ENCODE measurements at places on chromosomes 6 and 20.

DNA sequence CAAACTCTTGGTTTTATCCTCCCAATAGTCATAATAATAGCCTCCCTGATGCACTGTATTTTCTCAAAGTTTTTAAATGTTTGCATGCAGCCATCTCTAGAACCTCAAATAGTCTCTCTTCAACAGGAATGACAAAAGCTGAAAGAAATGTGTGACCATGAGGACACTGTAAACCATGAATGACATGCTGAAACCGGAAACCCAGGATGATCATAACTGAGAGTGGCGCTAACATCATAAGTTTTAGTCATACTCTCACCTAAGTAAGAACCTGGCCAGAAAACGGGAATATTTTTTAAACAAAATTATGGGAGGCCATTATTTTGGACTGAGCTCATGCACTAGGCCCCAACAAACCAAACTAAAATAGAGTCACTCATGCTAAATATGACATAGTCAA is 278.4 kb upstream of the STXBP5 start:
- DNase-seq = no peak

DNA sequence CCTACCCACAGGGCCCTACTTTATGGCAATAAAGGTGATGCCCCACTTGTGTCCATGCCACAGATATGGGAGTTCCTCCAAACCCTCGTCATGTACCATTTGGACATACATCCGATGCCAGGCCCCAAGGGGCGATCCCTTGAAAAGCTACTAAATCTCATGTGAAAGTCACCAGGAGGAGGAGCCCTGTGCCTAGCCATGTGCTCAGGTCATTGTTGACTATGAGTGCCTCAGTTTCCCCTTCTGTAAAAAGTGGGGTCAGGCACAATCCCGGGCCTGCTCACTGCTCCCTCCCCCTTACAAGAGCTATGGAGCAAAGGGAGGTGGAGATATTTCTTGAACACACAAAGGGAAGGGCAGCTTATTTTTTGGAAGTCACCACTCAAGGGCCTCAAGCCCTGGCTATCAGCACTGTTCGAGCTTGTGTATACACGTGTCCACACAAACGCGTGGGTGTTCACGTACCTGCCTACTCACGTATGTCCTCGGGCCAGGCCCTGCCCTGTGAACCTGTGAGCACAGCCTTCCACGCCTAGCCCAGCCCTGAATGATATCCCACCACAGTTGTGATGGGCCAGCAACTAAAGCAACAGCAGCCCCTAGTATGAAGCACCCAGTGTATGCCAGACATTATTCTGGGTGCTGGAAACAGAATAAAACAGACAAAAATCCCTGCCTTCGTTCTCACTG is 1.9 kb downstream of the ACTL10 start:
- DNase-seq = no peak

- no peak for DNase-seq
These were observed 44.0 kb downstream of the IRAK1BP1 start for GRCh38 chr6:78911218-78911940.

DNA sequence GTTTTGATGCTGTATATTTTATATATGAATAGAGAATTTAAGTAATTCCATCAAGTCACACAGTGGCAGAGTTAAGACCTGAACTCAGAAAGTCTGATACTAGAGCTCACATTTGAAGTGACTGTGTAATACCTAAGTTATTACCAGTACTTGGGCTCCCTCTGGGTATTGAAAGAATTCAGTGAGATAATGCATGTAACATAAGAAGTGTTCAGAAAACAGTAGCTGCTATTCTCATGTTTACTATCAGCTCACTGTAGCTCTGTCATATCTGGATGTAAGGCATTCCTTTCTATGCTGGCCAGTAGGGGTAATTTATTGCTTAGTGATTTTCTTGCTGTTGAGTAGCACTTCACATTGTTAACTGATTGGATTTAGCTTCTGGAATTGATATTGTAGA is 44.6 kb downstream of the NKX2-4 start:
- no peak for DNase-seq

GRCh38 chr20:62409931-62410745 is 3.1 kb upstream of the CABLES2 start:
- peak; percentile 52 for DNase-seq

DNA sequence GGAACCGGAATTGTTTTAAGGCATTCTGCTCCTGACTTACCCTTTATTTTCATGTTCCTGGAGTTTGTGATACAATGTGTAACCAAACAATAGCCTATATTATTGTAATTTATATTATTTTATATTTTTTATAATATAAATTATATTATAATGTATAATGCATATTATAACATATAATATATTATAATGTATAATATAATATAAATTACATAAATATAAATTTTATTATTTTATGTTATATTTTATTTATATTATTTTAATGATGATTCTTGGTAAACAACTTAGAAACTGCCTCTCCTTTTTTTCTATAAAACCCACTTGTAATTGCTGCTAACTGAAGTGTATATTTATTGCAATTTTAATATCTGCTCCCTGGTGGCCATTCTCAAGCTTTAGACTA is 629.1 kb downstream of the MMUT start:
- no peak for DNase-seq

DNA sequence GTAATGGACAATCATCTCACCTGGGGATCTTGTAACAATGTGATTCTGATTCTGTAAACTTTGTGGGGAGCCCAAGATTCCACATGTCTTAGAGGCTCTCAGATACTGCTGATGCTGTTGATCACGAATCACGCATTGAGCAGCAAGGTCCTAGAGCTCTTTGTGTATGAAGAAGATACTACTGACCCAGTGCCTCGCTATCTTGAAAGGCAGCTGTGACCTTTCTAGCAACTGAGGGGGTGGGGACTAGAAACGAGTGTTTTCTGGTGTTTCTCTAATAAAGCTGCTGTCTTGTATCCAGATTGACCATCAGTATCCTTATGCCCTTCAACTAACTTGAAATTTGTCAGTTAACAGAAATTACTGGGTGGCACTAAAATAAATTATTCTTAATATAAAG is 142.9 kb downstream of the MTHFD1L start:
- no peak for DNase-seq

DNA sequence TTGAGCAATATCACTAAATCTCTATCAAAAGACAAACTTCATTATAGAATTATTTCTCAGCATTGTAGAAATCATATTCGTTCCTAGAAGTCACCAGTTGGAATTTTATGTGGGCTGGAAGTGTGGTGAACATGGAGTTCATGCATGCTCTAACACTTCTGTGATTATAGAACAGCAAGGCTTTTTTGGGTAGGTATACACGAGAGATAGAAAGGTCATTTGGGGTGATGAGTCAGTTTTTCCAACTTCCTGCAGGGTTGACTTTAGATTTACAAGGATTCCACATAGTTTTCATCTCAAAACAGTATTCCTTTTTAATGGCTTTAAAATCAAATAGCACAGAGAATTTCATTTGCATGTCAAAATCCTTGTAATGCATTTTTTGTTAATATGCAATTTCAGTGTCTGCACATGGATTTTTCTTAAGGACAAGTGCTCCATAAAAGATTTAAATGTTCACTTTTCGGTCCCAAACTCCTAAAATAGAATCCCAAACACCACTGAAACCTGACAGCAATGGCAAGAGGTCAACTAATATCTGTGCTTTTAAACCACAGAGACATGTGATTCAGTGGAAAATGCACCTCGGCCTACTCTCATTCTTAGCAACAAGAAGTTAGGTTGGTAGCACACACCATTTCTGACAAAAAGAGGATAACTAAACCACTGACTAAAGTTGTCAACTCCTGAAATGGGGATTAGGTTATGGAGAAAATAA is 211.0 kb downstream of the MOXD1 start:
- DNase-seq = no peak

- no peak for DNase-seq
These were observed 279.6 kb upstream of the SULF2 start for GRCh38 chr20:48064929-48065328.

GRCh38 chr6:45724511-45724910 is 291.1 kb downstream of the CLIC5 start:
- DNase-seq = no peak

GRCh38 chr6:111997853-111998208 is 56.1 kb upstream of the CCN6 start:
- DNase-seq = no peak

- no peak for DNase-seq
These were observed 20.1 kb downstream of the PLCB1 start for GRCh38 chr20:8152183-8152582.

DNA sequence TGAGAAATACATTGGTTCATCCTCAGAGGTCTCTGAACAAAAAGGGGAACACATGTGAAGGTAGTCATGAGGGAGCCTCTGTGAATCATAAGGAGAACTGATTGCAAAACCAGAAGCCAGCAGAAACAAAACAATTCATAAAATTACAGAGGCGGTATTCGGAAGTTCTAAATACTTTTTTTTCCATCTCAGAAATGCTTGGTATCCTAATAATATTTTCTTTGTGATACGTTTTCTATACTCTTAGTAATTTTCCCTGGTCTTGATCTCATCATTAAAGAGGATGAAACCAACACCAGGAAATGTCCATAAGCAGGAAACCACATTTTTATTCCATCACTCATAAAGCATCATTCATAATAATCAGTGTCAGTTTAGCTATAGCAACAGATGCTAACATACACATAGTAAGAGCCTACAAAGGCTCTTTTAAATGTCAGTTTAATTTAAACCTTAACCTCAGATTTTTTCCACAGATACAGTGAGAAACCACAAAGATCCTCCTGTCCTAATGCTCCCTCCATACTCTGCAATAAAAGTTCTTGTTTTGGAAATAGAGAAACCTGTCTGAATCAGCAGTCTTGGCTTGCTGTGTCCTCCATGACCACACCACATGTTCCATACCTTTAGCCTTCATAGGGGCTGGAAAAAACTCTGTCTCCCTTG is 29.2 kb downstream of the SGK1 start:
- DNase-seq = no peak

DNA sequence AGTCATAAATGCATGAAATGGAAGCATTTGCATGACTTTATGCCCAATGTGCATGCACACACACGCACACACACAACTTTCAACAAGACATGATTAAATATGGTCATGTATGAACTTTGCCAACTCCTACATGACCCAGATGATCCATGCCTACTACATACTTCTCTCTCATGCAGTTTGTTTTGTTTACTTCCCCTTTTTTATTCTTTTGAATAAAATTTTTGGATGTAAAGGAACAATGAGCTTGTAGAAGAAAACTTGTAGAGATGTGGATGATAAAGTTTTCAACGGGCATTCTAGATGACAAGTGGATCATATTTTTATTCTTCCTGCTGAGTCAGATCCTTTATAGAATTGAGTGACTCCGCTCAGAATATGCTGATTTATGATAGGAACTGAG is 50.8 kb upstream of the AIG1 start:
- DNase-seq = no peak

DNA sequence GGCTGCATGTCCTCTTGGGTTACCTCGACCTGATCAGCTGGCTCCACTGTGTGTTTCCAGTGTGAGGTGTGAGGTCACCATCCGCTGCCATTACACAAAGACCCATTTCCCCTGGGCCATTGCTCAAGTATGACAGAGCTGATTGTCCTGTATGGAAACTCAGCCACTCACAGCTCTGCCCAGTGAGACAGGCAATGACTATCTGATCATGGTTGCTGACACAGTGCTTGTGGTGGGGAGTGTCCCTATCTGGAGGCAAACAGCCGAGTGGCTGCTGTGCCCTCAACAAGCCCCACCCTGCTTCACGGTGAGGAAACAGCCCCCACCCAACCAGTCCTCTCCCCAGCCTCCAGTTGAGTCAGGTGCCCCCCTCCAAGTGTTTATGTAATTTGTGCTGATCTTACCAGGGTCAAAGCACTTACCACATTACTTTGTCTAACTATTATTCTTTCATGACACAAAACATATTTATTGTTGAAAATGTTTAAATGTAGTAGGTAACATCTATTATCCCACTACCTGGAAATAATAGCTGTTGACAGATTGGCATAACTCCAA is 11.7 kb upstream of the MAPK13 start:
- DNase-seq = peak; percentile 44

DNA sequence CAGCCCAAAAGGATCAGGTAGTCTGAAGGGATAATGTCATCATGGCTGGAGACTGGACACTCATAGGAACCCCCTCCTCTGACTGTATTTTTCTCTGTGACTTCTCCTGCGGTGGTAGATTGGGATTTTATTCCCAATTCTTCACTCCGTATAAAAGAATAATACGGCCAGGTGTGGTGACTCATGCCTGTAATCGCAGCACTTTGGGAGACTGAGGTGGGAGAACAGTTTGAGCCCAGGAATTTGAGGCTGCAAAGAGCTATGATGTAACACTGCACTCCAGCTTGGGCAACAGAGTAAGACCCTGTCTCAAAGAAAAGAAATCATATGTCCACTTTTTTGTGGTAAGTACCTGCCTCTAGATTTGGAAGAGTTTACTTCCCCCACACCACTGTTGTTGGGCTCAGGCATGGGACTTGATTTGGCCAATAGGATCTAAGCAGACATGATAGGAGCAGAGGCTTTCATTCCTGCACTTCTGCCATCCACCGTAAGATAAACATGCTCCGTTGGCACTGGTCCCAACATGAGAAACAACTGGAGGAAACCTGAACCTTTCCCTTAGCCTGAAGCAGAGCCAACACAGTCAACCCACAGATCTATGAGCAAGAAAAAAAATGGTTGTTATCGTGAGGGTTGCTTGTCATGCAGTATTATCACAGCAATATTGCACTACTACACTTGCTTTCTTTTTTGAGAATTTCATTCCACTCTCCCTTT is 82.0 kb downstream of the JPH2 start:
- no peak for DNase-seq

- DNase-seq = no peak
These were observed 9.4 kb upstream of the DSTN start for GRCh38 chr20:17560344-17561074.

DNA sequence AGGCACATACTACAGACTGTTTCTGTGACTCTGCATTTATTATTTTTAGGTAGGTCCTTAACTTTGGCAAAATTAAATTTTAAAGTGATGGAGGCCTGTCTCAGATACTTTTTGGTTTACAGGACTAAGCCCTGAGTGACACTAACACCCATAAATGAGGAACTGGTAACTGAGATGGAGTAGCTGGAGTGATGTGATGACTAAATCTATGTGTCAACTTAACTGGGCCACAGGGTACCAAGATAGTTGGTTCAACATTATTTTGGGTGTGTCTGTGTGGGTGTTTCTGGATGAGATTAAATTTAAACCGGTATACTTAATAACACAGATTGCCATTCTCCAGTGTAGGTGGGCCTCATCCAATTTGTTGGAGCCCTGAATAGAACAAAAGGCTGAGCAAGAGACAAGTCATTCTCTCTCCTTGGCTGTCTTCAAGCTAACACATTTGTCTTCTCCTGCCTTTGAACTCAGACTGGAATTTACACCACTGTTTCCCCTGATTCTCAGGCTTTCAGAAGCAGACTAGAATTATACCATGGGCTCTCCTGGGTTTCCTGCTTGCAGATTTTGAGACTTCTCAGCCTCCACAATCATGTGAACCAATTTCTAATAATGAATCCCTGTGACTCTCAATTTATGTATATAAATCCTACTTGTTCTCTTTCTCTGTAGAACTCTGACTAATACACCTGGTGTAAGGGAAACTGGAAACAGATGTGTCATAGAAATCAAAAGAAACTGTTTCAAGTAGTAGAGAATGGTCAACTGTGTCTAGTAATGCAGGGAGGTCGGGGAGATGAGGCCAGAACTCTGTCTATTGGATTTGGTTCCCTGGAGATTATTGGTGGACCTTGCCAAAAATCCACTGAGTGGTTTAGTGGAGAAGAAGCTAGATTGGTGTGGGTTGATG is 579.2 kb downstream of the EPM2A start:
- no peak for DNase-seq

Data from stimulated activated CD4-positive, alpha-beta T cell treated with anti-CD3 and anti-CD28 coated beads, Interleukin-2, amount 100 ng/mL, for 24 hours (primary cell).